Activated CD8-positive, alpha-beta memory T cell treated with anti-CD3 and anti-CD28 coated beads for 1 hour (primary cell): ENCODE measurements at places on chromosomes 2 and 18.

DNA sequence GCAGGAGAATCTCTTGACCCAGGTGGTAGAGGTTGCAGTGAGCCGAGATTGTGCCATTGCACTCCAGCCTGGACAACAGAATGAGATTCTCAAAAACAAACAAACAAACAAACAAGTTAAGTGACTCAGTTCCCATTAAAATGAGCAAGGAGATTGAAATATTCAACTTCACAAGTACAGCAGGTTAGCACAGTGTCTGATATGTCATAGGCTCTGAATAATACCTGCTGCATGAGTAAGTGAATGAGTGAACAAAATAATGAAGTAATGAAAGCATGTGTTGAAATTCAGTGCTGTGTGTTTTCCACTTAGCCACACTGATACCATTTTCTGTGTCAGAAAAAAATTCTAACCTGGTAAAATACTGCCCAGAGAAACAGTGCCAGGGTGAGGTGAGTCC, 41.9 kb upstream of the SETBP1 start:
- no peak for DNase-seq

DNA sequence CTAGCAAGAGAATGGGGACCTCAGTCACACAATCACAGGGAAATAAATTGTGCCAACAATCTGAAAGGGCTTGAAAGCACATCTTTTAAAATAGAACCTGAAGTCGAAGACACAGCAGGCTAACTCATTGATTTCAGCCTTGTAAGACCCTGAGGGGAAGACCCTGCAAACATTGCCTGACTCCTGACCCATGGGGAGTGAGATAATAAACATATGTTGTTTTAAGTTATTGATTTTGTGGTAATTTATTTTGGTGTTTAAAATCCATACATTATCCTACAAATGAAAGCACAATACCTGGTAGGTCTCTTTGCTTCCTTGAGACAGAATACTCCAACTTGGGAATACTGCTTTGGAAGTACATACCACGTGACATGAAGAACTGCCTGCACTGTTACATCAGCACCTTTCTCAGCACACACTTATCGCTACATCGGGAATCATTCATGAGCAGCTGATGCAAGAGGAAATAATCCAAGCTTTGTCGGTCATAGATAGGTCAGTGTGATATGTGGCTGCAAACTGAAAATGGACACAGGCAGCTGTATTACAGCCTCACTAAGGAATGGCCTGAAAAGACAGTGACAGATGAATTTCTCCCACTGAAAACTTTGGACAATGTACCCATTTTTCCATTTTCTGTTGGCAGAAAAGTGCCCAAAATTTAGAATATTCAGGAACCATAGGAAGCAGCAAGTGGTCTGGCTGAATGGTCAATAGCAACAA, 494.5 kb upstream of the MAP2 start:
- no peak for DNase-seq

GRCh38 chr2:72719416-72719815, 106.4 kb downstream of the EXOC6B start:
- no peak for DNase-seq

- no peak for DNase-seq
These were observed 46.7 kb upstream of the B3GNT7 start for GRCh38 chr2:231348704-231349373.

DNA sequence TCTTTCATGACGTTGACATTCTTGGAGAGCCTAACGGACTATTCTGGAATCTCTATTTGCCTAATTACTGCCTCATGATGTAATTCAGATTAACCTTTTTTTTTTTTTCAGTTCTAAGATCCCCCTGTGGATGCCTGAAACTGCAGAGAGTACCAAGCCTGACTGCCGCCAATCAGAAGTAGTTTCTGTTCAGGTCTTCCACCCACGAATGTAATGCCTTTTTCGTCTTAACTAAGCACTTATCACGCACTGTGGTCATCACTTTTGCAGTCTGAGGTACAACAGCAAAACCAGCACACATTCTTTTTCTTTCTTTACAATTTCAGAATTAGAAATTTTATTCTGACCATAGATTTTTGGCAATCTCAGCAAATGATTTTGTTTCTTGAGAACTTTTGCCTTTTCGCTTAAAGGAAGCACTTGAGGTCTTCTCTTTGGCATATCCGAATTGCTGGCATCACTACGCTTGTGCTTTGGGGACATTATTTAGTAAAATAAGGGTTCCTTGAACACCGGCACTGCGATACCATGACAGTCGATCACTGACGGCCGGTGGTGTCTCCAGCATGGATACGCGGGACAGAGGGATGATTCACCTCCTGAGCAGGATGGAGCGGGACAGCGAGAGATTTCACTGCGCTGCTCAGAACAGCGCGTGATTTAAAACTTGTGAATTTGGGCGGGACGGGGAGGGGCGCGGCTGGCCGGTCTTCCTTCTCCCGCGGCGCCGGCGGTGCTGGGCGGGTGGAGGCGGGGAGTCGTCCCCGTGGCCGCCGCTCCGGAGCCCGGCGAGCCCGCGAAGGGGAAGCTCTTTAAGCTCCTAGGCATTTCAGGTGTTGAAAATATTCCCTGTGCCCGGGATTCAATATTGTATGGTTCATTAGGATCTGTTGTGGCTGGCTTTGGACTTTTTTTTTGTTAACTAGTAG, 32.0 kb upstream of the GPR55 start:
- DNase-seq = no peak

DNA sequence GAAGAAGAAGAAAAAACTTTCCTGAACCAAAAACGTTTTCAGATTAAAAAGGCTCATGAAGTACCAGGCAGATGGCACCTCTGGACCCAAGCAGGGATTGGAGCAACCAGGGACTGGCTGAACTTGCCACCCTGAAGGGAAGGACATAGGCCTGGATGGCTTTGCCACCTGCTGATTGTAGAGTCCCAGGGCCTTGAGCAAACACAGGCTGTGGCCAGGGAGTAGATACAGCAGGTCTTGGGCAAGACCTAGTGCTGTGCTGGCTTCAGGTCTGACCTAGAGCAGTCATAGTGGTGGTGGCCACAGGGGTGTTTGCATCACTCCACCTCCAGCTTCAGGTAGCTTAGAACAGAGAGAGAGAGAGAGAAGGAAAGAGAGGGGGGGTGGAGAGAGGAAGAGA, 231.5 kb upstream of the FBXO11 start:
- no peak for DNase-seq

DNA sequence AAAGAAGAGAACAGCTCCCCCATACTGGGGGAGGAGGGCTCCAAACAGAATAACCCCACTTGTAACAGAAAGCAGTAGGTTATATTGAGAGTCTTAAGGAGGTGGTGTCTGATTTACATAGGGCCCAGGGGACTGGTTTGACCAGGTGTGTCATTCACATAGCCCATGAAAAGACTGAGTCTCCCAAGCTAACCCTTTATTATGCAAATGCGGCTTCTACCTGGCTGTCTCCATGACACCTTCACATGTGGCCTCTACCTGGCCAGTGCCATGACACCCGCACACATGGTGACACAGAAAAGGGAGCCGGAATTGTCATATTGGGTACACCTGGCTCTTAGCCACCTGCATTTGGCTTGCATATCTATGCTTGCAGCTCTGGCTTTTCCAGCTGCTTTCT, 1057.2 kb upstream of the PIK3C3 start:
- no peak for DNase-seq
